H4 (cell line): ENCODE measurements at places on chromosomes 5 and 9.

GRCh38 chr9:97943308-97943855, 5.4 kb upstream of the HEMGN start:
- no peak for DNase-seq

DNA sequence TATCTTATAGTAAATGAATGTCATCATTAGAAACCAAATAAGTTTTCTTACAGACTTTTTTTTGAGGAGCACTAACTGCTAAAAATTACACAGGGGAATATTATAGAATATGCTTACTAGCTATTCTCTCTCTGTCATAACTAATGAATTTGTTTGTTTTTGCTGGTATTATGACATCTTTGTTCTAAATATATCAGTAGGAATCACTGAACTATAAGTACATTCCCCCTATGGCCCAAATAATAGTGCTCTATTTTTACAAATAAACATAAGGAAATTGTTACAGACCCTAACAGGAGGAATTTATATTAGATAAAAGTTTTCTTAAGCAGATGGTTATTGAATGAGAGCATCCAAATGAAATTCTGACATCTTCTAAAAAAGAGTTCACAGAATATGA, 83.0 kb upstream of the RIOK2 start:
- no peak for DNase-seq

GRCh38 chr9:1233568-1233967, 183.4 kb downstream of the DMRT2 start:
- no peak for DNase-seq

DNA sequence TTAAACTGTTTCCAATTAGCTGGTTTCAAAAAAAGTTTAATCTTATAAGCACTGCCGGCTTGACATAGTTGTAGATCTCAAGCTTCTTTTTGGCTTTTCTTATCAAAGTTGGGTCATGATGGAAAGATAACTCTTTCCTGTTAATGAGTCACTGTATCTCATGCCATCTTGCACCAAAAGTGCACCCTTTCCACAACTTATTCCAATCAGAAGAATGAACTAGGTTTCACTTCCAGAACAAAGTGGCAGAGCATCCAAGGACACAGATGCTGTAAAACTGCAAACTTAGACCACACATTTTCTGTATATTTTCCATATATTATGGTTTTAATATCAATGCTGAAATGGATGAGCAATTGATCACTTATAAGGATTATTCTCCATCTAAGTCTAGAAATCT, 198.2 kb downstream of the GLIS3 start:
- DNase-seq, result no peak

DNA sequence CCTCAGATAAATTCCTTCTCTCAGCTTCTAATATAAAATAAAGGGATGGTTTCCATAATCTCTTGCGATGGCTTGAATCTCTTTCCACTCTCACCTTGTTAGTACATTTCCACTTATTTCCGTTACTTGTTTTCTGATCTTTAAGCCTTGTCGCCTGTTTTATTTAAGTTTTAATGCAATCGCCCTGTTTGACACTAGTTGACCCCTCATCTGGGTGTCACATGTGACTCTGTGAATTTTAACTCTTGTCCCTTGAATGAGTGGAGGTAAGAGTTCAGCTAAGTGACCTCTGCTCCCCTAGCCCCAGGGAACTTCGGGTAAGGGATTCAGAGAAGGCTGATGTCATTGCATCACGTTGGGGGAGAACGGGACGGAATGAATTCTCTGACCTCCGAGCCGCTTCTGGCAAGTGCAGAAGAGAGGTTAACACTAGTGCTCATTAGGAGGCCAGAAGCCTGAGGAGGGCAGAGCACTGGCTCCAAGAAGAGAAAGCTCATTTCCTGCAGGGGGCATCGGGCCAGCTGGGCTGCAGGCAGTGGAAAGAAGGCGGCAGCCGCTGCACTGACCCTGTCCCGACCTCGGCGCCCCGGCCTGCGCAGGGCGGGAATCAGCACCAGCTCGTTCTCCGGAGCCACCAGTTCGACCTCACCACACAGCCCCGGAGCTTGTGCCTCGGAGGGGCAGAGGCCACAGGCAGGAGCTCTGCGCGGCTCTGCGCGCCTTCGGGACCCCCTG, 569 bp downstream of the HINT2 start:
- peak; percentile 69 for DNase-seq

DNA sequence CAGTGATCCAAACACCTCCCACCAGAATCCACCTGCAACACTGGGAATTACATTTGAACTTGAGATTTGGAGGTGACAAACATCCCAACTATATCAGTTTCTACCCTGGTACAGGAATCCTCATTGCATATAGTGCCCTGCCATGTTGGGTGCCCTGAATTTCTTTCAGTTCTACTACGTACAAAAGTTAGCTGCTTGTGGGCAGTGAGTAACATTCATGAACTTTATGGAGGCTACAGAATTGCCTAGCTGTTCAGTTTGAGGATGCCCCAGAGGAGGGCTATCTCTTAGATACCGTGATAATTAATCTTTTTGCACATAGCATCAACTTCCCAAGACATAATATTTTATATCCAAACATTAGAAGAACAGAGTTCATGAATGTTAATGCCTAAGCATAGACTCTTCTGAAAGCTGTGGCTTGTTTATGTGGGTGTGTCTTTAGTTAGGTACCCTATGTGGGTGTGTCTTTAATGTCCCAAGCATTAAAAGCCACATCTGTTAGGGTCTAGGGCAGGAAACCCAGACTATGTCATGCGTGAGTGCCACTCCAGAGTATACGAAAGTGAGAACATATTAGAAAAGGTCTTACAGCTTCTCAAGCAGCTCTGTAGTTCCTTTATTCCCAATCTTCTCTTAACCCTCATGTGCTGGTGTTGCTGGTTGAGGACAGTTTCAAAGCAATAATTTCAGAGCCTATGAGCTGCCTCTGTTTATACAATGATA, 47.0 kb upstream of the CHD1 start:
- no peak for DNase-seq

- no peak for DNase-seq
These were observed 5.4 kb downstream of the ATP10B start for GRCh38 chr5:160846642-160847041.

DNA sequence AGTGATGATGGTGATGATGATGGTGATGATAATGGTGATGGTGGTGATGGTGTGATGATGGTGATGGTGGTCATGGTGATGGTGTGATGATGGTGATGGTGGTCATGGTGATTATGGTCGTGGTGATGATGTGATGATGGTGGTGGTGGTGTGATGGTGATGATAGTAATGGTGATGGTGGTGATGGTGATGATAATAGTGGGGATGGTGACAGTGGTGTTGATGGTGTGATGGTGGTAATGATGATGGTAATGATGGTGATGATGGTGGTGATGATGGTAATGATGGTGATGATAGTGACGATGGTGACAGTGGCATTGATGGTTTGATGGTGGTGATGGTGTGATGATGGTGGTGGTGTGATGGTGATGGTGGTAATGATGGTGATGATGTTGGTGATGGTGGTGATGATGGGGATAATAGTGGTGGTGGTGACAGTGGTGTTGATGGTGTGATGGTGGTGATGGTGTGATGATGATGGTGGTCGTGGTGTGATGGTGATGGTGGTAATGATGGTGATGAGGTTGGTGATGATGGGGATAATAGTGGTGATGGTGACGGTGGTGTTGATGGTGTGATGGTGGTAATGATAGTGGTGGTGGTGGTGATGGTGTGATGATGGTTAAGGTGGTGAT, 6.5 kb downstream of the STKLD1 start:
- DNase-seq, result no peak

DNA sequence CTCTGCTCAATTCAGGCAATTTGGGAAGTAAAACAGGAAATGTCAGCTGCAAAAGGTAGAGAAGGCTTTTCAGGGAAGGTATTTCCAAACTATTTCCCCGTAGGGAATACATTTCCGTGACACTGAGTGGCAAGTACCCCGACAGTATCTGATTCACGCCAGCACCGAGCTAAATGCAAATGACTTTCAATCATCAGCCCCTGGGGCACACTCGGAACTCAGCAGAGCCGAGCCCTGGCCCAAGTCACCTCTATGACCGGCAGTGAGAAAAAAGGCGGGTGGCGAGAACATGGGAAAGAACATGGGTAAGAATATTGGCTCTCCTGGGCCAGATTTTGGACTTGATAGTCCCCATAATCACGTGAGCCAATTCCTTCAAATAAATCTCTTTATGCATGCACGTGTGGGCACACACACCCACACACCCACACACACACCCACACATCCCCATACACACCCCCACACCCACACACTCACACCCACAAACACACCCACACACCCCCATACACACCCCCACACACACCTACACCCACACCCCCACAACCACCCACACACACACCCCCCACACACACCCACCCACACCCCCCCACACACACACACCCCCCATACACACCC, 43.0 kb downstream of the COL23A1 start:
- DNase-seq, result no peak

DNA sequence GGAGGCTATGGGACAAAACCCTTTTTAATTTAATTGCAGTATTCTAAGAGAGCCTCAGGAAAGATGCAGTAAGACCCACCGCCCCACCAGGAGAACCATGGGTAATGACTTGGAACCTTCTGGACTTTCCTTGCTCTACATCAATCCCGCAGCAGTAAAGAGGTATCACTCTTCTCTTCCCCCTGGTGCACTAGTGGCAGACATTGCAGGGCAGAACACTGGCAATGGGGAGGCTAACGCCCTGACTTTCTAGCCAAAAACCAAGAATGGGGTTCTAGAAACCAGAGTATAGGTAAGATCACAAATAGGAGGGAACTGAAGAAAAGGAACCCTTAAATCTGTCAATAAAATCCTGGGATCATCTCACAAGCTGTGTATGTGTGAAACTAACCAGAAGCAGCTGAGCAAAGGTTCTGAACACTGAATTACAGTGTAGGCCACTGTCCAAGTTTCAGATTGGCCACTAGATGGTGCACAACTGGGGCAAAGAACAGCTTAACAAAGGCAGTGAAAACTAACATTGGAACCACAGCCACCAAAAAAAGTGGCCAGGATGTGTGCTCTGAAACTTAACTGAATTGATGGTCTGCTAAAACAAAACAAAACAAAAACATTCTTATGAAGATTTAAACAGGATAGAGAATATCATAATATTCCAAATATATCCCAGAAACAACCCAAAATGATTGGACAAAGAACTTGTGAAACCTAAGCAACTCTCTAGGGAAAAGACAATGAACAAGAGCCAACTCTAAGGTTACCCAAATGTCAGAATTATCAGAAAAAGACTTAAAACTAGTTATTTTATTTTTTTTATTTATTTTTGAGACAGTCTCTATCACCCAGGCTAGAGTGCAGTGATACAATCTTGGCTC, 6.6 kb upstream of the FAM151B start:
- peak; percentile 56 for DNase-seq

DNA sequence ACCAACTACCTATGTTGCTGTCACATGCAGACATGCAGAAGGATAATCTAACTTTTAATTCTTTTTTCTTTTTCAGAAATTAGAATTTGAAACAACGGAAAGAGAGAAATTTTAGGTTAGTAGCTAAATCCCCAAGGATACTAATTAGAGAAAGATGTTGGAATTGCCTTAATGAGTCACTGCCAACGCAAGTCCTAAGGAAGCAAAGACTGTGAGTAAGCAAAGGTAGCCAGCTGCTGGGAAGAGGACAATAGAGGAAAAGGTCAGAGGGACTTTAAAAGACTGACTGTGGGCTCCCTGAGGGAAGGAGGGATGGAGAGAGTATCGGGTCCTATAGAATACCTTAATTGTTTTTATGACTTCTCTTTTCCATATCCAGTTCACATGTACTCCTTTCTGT, 461.9 kb upstream of the PAPPA start:
- peak; percentile 33 for DNase-seq
